PC-9 (cell line): ENCODE measurements at places on chromosomes 3 and 15.

DNA sequence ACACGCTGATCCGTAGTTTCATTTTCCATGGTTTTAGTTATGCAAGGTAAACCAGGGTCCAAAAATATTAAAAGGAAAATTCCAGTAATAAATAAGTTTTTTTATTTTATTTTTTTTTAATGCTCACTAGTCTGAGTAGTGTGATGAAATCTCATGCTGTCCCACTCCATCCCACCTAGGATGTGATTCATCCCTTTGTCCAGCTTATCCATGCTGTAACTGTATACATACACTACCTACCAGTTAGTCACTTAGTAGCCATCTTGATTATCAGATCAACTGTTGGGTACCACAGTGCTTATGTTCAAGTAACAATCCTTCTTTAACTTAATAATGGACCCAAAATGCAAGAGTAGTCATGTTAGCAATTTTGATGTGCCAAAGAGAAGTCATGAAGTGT is 75.2 kb downstream of the ESYT3 start:
- no peaks in the 10 kb centered on the region for H3K4me1 ChIP-seq
- 0 out of 2 replicates have a peak, but pooled peaks cover 3% of the 10 kb centered on the region for H3K36me3 ChIP-seq
- no peak overlapping the region for H3K4me3 ChIP-seq

- no peak overlapping the region for H3K4me3 ChIP-seq
- peaks cover 10% of the 10 kb centered on the region; the same call in 1 of the 2 replicates for H3K4me1 ChIP-seq
- H3K27ac ChIP-seq = no peak overlapping the region
- no peaks in the 10 kb centered on the region for H3K27me3 ChIP-seq
- no peaks in the 10 kb centered on the region for H3K36me3 ChIP-seq
Observed at GRCh38 chr3:52568069-52568468, 31.7 kb downstream of the UQCC5 start.

DNA sequence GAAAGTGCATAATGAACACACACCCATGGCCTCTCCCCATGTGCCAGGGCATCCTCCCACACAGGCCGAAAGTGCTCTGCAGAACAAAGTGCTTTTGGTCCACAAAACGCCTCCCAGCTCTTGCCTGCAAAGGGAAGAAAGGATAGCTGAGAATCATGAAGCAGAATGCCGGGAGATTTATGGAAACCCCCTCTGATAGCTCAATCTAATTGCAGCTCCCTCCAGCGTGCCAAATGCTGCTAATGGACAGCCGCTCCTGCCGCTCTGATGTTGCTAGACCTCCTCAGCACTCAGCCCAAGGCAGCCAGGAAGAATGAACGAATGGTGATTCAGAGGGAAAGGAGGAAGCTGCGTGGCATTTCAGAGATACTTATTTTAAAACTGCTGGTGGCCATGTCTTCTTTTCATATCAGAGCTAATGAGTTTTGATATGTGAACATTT is 145.3 kb downstream of the TJP1 start:
- no peaks in the 10 kb centered on the region for H3K36me3 ChIP-seq
- H3K27ac ChIP-seq = no peak overlapping the region
- no peaks in the 10 kb centered on the region for H3K27me3 ChIP-seq

DNA sequence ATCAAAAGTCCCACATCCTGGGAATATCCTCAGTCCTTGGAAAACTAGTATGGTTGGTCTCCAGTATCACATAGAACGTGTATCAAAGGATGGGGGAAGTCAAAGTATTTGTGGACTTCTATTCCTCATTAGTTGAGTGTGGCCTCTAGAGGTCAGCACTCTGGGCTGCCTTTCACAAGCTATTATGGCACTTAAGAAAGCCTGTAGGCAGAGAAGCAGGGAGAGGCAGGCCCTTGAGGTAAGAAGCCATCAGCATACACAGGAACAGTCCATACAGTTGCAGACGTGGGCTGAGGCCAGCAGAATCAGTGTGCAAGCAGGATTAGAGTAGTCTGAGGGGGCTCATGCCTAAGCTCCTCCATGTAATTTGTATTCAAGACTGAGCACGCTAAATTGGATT is 341.7 kb downstream of the CLSTN2 start:
- H3K27me3 ChIP-seq = no peaks in the 10 kb centered on the region
- peak; percentile 10 for DNase-seq
- H3K4me3 ChIP-seq = no peak overlapping the region
- no peak overlapping the region for H3K27ac ChIP-seq
- no peaks in the 10 kb centered on the region for H3K4me1 ChIP-seq
- H3K36me3 ChIP-seq = no peaks in the 10 kb centered on the region

DNA sequence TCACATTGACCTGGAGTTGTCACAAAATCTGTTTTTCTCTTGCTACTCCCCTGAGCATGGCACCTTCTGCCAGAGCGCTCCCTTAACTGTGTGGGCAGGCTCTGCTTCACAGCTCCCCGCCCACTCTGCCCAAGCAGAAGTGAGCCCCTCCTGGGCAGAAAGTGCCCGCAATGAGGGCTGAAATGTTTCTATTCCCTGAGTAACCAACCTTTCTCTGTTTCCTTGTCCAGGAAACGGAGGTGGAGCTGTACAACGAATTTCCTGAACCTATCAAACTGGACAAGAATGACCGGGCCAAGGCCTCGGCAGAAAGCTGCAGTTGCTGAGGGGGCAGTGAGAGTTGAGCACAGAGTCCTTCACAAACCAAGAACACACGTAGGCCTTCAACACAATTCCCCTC is 66.3 kb upstream of the ACAD9 start:
- DNase-seq = no peak
- no peak overlapping the region for H3K4me3 ChIP-seq
- H3K27me3 ChIP-seq = no peaks in the 10 kb centered on the region
- no peak overlapping the region for H3K27ac ChIP-seq
- peaks cover 32% of the 10 kb centered on the region for H3K36me3 ChIP-seq
- no peaks in the 10 kb centered on the region for H3K4me1 ChIP-seq

DNA sequence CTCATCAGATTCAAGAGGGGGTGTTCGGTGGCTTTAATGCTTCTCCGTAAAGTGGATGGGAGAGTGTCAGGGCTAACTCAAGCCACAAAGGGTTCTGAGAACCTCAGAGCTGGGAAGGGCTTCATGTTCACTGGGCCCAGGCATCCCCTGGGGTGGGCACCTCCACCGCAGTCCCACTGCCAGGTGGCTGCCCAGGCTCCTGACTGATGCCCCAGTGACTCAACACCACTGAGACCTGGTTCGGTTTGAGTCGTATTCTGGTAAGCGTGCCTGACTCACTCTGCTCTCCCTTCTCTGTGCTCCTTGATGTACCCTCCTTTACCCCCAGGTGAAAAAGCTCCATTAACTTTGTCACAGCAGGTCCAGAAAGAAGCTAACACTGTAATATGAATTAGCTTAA is 304.6 kb downstream of the RPLP1 start:
- H3K36me3 ChIP-seq = no peaks in the 10 kb centered on the region
- H3K27ac ChIP-seq = no peak overlapping the region
- no peak overlapping the region for H3K4me3 ChIP-seq
- no peak for DNase-seq
- H3K27me3 ChIP-seq = no peaks in the 10 kb centered on the region

DNA sequence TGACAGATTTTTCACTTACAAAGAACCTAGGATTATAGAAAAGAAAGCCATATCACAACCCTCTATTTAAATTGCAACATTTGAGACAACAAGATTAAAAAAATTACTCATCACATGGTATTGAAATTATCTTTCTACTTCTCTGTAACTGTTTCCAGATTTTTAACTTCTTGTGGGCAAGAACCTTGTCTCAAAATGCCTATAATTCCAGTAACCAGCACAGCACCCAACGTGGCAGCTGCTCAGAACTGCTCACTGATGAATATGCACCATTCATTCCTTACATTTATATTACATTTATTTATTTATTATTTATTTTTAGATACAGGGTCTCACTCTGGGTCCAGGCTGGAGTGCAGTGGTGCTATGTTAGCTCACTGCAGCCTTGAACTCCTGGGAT is 216.1 kb downstream of the THRB start:
- peaks cover 14% of the 10 kb centered on the region for H3K4me1 ChIP-seq
- H3K4me3 ChIP-seq = no peak overlapping the region
- DNase-seq = no peak
- 0 out of 2 replicates have a peak, but pooled peaks cover 3% of the 10 kb centered on the region for H3K36me3 ChIP-seq
- no peaks in the 10 kb centered on the region for H3K27me3 ChIP-seq
- H3K27ac ChIP-seq = no peak overlapping the region

DNA sequence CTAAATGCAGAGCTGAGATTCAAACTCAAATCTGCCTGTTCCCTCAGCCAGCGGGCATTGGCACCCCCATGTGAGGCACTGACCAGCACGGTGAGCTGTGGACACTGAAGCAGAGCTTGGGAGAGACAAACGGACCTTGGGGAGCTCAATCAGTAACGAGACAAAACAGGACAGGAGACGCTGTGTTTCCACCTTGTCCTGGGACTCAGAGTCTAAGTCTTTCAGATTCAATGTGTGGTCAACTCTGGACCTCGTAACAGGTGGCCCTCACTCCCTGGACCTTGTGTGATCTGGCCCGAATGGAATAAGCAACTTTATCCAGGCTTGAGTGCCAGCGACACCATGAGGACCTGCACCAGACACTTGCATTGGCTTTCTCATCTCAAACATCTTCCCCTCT is 232.5 kb downstream of the UACA start:
- H3K27ac ChIP-seq = no peak overlapping the region
- DNase-seq = no peak
- no peak overlapping the region for H3K4me3 ChIP-seq
- no peaks in the 10 kb centered on the region for H3K36me3 ChIP-seq
- no peaks in the 10 kb centered on the region for H3K27me3 ChIP-seq

- H3K36me3 ChIP-seq = no peaks in the 10 kb centered on the region
- H3K4me1 ChIP-seq = no peaks in the 10 kb centered on the region
- peak; percentile 45 for DNase-seq
- H3K27ac ChIP-seq = no peak overlapping the region
- no peaks in the 10 kb centered on the region for H3K27me3 ChIP-seq
- no peak overlapping the region for H3K4me3 ChIP-seq
Observed at GRCh38 chr15:53910236-53910849, 67.9 kb upstream of the UNC13C start.

DNA sequence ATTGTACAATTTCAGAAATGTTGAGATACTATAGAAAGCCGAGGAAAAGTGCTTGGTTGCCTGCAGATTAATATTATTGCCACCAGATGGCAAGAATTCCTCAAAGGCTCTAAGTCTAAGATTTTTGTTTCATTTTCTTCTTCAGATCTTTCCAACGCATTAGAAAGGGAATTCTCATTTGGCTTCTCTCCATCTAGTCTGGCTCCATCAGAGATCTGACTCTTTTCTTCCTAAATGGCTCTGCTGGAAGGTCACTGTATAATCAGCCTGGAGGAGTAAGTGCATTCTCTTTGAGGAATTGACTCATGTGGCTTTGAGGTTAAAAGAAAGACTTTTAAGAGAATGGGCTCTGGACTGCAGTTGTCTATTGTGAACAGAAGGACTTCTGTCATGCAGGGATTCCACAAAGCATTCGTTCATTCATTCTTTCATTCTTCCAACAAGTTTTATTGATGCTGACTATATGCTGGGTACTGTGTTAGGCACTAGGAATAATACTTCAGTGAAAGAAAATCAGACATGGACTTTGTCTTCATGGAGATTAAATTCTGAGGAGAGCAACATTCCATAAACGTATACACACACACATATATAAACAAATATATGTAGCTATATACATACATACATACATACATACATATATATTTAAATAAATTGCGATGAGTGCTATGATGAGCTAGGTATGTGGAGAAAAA is 55.3 kb downstream of the SLC28A2 start:
- H3K4me3 ChIP-seq = no peak overlapping the region; the same call in 1 of the 2 replicates
- H3K27ac ChIP-seq = no peak overlapping the region
- no peaks in the 10 kb centered on the region for H3K27me3 ChIP-seq
- H3K4me1 ChIP-seq = no peaks in the 10 kb centered on the region
- peak; percentile 40 for DNase-seq
- no peaks in the 10 kb centered on the region for H3K36me3 ChIP-seq

- DNase-seq = no peak
- H3K4me1 ChIP-seq = peaks cover 52% of the 10 kb centered on the region
- H3K27ac ChIP-seq = no peak overlapping the region
- H3K27me3 ChIP-seq = no peaks in the 10 kb centered on the region
- H3K36me3 ChIP-seq = no peaks in the 10 kb centered on the region
- no peak overlapping the region for H3K4me3 ChIP-seq
Observed at GRCh38 chr3:13018561-13019242, 54.5 kb downstream of the IQSEC1 start.

DNA sequence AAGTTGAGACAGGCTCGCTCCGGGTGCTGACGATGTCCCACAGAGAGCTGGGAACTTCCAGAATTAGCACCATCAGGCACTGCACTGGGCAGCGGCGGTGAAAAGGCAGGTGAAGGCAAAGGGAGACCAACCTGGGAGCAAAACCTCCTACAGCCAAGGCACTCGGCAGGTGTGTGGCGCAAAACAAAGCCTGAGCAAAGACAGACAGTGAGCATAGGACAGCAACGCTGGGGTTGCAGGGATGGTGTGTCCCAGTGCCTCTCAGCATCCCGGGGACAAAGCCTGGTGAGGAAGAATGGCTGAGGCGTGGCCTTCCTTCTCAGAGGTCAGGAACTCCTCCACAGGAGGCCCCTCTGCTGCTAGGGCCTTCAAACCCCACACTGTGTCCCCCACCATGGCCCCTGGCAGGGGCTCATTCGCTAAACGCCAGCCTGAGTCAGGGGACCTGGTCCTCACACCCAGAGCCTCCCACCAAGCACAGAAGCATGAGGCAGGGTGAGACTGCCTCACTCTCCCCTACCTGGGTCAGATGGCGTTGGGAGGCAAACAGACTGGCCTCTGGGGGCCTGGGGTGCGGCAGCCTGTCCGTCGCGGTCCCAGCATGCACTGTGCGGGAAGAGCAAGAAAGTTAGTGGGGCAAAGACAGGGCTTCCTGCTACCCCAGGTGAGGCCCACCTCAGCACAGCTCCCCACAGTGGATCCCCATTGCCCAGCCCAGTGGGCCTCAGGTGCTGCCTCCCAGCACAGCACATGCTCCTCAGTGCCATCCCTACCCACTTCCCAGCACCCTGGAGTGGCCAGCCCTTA is 44.1 kb upstream of the LINGO1 start:
- no peaks in the 10 kb centered on the region for H3K4me1 ChIP-seq
- H3K27me3 ChIP-seq = peaks cover 98% of the 10 kb centered on the region
- H3K4me3 ChIP-seq = no peak overlapping the region
- H3K36me3 ChIP-seq = no peaks in the 10 kb centered on the region

DNA sequence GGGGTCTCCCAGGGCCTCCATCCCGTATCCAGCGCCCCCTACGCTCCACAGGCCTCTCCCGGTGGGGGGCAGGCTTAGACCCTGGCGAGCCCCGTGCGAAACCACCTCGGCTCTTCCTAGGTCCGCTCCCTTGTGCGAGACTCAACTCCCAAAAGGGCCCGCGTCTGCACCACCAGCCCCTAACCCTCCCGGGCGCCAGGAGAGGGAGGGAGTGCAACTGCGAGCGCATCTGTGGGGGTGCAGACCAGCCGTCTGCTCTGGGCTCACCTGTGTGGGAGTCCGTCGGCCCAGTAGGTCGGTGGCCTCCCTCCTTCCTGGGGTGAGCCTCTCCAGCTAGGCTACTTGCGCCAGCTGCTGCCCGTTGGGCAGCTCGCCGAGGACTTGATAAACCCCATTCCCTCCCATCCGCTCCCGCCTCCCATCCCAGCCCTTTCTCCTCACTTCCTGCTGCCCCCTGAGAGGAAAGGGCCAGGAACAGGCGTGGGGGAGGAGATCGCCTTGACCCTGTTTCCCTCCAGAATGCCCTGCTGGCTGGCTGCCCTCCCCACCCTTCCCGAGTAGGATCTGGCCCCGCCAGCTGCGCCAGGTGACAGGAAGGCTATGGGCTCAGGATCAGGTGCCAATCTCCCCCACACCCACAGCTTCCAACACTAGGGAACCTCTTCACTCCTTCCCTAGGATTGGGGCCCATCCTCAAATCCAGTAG is at the start of gene HYAL2:
HYAL2 (minus strand) TSS at position 360 of the 706 bp plus-strand sequence. CDS start 2,256 bp downstream, outside the sequence.
- peak within 1 kb of the TSS; percentile 69 for H3K4me3 ChIP-seq
- no peaks in the 10 kb centered on the region for H3K27me3 ChIP-seq
- peaks cover 24% of the 10 kb centered on the region for H3K4me1 ChIP-seq
- peaks cover 7% of the 10 kb centered on the region; the same call in 1 of the 2 replicates for H3K36me3 ChIP-seq
- DNase-seq = no peak
